ENCODE measurements at places on chromosomes 4 and X.

- DNase-seq: no peak
Observed at GRCh38 chr4:2275546-2276251, 13.8 kb upstream of the MXD4 start.

DNA sequence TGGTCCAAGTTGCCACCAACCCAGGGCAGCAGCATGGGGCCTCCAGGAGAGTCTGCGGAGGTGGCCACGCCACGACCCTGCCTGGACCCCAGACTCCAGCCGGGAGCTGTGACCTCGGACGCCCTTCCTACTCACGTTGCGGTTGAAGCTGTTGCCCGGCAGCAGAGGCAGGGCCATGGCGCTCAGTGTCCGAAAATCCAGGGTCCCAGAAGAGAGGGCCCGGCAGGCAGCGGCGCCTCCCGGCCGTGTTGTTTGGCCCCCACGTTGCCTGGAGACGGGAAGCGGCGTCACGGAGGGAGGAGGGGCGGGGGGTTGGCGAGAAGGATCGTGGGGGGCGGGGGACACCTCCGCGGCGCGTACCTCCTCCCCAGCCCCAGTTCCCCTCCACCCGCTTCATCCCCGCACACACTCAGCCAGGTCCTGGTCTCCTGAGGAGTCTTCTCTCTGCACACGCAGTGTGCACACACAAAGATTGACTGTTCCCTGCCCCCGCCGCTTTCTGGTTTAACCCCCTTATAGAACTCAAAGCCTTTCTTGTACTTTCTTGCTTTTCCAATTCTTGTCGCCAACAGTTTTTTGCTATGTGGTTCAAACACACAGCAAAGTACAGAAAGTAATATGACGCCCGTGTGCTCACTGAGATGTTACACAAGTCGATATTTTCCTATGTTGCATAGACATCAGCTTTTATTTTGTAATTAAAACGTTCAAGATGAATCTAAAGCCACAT is at the start of gene EFHC2:
TSS of gene EFHC2 (minus strand) at position 261 of the 730 bp plus-strand sequence. CDS start at position 177, 84 bp downstream.
- peak; percentile 5 for DNase-seq

- no peak for DNase-seq
Observed at GRCh38 chr4:77155631-77156452, 1.2 kb upstream of the CCNG2 start.

DNA sequence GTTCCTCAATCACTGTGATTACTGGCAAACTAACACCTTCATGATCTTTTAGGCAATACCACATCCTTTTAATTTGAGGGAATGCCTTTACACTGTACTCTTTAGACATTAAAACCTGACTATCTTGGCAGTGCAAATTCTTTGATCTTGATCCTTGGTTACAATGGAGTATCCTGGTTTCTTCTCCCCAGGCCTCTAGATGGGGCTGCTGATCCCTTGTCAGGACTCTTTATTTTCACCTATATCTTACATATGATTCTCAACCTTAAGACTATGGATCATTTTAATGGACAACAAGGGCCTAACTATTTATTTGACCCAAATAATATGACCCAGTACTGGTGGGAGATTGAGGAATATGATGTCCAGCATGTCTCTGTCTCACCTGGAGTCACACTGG is 1005.5 kb upstream of the INTU start:
- DNase-seq: no peak

GRCh38 chr4:3492741-3493719 is 29.9 kb downstream of the DOK7 start:
- no peak for DNase-seq

DNA sequence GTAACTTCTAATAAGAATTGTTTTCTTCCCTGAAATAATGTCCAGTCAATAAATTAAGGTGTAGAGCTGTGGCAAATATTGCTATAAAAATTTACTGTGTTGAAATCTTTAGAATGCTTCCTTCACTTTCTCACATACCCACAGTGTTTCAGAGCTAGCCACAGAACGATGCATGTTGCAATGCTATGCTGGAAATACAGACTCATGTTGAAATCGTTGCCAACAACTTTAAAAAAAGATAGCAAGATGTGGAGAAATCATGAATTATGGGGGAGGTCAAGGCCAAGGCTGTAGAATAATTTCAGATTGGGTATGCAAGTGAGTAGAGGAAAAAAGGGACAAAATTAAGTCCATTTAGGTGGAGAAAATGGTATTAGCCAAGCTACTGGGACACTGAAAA is 204.8 kb downstream of the VEGFC start:
- no peak for DNase-seq

- DNase-seq: no peak
Observed at GRCh38 chr4:56315543-56315942, 71.7 kb downstream of the AASDH start.

GRCh38 chr4:7590899-7591298 is 156.2 kb upstream of the PSAPL1 start:
- no peak for DNase-seq

DNA sequence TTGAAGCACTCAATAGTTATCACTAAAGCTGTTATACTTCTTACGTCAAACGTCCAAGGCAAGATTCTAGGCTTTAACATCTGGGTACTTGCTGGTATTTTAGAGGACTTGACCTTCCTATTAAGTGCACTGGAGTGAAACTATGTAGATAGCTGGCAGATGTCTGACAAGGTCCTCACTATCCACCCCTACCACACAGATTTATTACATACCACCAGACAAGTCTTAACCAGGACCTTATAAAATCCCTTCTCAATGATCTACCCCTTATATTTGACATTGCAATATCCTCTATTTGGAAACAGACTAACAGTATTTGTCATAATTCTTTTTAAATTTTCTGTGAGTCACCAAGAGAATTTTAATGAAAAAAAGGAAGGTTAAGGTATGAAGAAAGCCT is 78.8 kb downstream of the PDGFC start:
- no peak for DNase-seq

- no peak for DNase-seq
Observed at GRCh38 chrX:9644335-9644734, 121.3 kb downstream of the GPR143 start.

GRCh38 chr4:175671491-175671934 is 140.6 kb downstream of the GPM6A start:
- no peak for DNase-seq

DNA sequence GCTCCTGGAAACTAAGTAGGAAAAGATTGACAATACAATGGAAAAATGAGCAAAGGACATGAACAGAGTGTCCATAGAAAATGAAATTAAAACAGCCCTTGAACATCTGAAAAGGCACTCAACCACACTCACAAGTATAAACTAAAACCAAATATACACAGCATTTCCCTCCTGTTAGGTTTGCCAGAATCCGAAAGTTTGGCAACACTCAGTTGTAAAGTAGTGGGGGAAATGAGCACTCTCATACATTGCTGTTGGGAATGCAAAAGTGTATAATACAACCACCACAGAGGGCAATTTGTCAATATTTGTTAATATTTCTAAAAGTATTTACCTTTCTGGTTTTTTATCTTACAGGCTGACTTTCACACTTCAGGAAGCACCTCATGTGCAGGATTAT is 84.2 kb upstream of the TMEM164 start:
- no peak for DNase-seq

Data from stimulated activated CD4-positive, alpha-beta T cell treated with anti-CD3 and anti-CD28 coated beads, TNF-alpha, amount 100 ng/mL, for 1 hour (primary cell).